SIG-M5 (cell line): ENCODE measurements at places on chromosomes 7 and 10.

- no peak for DNase-seq
Measured at GRCh38 chr10:119893845-119894427, 1.4 kb downstream of the SEC23IP start.

DNA sequence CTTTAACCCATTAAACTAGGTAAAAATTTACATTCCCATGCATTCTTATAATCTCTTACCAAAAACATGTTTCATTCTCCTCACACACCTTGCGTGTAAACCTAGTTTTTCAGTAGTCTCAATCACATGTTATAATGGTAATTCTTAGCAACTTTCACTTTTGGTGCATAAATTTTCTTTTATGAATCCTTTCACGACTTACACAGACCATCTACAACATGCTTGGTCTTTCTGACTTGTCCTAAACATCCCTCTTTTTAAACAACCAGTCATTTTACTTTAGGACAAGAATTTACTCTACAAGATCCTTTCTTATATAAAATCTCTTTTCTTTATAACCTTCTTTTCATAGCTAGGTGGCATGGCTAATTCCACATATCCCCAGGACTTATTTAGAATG lies 25.8 kb downstream of the FBXL13 start:
- no peak for DNase-seq

- no peak for DNase-seq
Measured at GRCh38 chr7:71787513-71787912, 624.6 kb downstream of the CALN1 start.

DNA sequence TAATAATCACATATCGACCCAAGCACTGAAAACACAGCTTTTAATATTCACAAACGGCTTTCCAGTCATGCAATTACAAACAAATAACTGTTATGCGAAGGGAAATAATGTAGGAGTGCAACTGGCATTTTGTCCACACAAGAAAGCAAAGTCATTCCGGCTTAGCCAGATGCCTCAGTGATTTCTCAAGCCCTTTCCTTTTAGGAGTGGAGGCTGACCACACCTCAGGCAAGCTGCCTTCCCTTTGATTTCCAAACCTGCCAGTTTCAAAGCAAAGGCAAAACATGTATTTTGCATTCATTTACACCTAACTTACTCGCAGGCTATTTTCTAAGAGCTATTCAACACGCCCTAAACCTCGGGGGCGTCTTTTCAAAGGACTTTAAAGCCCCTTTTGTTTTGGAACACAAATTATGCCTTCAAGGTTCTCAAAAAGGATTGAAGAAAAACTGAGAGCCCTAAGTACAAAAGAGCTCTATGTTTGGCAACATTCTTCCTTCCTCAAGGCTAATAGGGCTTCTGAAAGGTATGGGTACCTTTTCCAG lies 109.6 kb downstream of the CPXM2 start:
- DNase-seq: no peak

GRCh38 chr10:75355706-75356105 lies 45.9 kb downstream of the ZNF503 start:
- DNase-seq: no peak

GRCh38 chr7:93622036-93623033 lies 47.8 kb upstream of the CALCR start:
- no peak for DNase-seq

DNA sequence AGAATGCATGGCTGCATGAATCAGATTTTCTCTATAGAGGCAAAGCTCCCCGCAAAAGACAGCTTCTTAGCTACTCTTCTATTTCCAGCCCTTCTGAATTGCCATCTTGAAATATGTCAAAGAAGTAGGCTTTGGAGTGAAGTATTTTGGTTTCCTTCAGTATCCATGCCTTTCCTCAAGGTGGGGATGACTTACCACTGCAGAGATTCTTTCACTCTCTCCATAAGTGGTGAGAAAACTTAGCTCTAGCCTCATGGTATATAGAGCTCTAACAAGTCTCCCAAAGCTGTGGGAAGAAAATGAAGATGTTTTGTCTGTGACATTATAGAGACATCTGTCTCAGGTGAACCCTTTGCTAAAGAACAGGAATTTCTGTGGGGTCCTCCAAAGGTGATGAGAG lies 89.6 kb upstream of the ITGB1 start:
- DNase-seq: no peak

DNA sequence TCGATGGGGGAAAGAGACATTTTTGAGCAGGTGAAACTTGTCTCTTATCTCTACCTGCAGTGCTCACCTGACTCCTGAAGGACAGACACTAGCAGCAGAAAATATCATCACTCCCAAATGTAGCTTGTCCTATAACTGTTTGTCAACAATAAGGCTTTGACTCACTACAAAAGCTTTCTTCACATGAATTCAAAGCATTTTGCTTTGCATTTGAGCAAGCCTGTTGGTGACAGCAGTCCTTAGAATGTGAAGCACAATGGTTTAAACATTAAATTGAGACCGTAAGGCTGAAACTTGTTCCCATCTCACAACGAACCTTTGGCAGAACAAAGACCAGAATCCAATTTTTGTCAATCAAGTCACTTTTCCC lies 30.6 kb upstream of the ZNRF2 start:
- no peak for DNase-seq

DNA sequence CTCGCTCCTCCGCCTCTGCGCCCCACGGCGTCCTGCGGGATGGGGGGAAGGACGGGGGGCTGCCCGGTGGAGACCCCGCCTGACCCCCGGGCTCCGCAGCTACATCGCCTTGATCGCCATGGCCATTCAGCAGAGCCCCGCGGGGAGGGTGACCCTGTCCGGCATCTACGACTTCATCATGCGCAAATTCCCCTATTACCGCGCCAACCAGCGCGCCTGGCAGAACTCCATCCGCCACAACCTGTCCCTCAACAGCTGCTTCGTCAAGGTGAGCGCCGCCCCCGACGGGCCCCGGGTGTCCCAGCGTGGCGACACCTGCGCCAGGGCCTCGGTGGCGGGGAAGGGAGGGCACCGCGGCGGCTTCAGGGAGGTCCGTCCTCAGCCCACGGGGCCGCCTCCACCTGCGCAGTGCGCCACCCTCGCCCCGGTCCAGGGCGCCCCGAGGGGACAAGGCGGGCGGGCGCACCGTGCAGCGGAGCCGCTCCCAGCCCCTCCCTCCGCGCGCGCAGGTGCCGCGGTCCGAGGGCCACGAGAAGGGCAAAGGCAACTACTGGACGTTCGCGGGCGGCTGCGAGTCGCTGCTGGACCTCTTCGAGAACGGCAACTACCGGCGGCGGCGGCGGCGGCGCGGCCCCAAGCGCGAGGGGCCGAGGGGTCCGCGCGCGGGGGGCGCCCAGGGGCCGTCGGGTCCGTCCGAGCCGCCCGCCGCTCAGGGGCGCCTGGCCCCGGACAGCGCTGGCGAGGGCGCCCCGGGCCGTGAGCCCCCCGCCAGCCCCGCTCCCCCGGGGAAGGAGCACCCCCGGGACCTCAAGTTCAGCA lies 793 bp downstream of the FOXL3 start:
- DNase-seq: no peak

- DNase-seq: no peak
Measured at GRCh38 chr7:74329225-74329624, 40.0 kb downstream of the CLIP2 start.

DNA sequence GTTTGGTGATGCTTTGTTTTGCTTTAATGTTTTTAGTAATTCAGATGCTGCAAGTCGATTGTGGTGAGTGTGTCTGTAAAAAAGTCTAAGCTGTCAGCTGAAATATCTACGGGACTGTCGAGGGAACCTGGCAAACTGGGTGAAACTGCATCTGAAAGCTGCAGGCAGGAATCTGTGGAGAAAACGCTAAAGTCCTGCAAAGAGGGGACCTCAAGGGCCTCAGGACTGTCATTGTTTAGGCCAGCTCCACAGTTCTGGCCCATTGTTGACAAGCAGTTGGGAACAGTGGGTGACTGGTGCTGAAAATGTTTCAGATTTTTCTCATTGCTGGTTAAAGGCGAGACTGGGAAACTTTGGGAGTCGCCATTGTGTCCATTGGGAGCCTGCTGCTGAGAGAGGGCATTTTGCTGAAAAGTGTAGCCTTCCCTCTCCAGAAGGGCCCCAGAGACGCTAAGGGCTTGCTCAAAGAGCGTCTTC lies 1.8 kb downstream of the HOXA2 start:
- no peak for DNase-seq

GRCh38 chr7:89312551-89312950 lies 517.0 kb upstream of the TEX47 start:
- DNase-seq: no peak

DNA sequence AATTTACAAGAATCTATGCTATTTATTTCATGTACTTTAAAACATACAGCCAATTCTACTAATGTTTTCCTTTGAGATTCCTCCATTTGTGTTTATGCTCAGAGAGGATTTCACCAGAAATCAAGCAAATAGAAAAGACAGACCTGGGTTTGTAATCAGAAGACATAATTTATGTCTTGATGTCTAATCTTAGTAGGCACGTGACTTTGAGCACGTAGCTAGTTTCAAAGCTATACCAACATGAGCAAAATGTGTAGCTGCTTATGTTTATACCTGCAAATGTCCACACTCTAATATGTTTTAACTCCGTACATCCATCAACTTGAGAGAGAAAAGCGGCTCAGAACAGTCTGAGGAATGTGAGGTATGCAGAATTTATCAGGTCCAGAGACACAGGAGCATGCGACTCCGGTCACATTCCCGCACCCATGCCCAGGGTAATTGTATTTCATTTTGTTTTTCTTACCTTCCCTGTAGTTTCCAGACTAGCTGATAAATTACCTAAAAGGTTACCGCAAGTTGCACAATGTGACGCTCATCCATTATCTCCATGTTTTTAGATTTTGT lies 40.0 kb downstream of the SVOPL start:
- DNase-seq: no peak

- DNase-seq: no peak
Measured at GRCh38 chr10:35950701-35951100, 308.6 kb upstream of the FZD8 start.

DNA sequence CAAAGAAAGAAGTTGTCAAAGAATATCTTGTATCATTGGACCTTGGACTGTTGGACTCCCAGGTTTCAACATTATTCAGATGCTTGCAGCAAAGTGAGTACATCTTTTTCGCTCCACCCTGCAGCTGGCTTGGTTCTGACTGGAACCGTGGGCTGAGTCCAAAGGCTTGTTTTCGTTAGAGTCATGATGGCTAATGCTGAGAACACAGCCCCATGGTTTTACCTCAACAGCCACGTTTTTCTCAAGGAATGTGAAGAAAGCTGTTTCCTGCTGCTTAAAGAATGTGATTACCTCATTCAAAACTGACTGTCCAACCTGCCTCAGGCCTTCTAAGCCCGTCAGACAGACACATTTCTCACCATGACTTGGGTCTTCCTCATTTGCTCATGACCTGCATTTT lies 69.5 kb downstream of the STEAP1B start:
- DNase-seq: no peak

GRCh38 chr10:85578860-85579259 lies 787.7 kb downstream of the GRID1 start:
- DNase-seq: no peak

GRCh38 chr7:42618651-42619360 lies 293.1 kb downstream of the C7orf25 start:
- DNase-seq: no peak

GRCh38 chr10:77493239-77493806 lies 144.3 kb downstream of the KCNMA1 start:
- no peak for DNase-seq

- DNase-seq: no peak
Measured at GRCh38 chr10:77857272-77857671, 69.3 kb downstream of the DLG5 start.

- no peak for DNase-seq
Measured at GRCh38 chr10:76089556-76090180, 658.2 kb downstream of the LRMDA start.

DNA sequence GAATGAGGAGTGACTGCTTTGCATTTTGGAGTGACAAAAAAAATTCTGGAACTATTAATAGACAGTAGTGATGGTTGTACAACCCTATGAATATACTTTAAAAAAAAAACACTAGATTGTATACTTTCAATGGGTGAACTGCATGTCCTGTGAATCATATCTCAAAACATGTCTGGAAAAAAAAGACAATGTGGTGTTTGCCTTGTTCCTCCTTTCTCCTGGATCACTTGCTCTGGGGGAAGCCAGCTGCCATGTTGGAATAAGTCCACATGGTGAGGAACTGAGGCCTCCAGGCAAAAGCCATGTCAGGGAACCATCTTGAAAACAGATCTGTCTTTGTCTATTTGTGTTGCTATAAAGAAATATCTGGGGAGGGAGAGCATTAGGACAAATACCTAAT lies 39.5 kb upstream of the YAE1 start:
- no peak for DNase-seq

- no peak for DNase-seq
Measured at GRCh38 chr10:83945982-83946718, 193.2 kb upstream of the GHITM start.

DNA sequence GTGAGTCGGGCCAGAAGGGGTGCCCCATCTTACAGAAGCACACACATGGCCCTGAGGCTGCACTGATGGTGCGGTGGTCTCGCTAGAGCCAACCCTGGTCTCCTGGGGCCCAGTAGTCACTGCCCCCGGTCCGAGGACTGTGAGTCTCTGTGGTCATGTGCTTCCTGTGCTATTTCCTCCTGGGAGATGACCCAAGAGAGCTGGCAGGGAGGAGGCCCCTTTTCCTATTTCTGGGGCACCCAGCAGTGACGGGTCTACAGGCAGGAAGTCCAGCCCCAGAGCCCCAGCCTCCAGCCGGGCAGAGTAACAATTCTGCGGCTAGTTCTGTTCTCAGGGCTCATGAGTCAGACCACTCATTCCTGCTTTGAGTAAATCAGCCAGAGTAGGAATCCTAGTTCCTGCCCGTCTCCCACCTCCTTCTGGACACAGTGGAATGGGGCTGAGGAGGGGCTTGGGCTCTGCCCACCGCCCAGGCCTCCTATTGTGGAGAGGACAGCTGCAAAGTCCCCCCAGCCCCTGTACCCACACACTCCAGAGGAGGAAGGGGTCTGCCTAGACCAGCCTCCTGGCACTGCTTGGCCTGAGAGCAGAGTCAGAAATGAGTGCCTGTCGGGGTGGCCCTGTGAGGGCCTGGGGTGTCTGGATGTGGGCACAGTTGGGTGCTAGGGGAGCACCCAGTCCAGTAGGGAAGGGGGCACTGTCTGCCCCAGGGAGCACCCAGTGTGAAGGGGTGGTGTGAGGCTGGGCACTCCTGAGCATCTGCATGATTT lies 80.5 kb upstream of the PPIF start:
- DNase-seq: no peak
